ENCODE measurements at places on chromosomes 3 and 15.

DNA sequence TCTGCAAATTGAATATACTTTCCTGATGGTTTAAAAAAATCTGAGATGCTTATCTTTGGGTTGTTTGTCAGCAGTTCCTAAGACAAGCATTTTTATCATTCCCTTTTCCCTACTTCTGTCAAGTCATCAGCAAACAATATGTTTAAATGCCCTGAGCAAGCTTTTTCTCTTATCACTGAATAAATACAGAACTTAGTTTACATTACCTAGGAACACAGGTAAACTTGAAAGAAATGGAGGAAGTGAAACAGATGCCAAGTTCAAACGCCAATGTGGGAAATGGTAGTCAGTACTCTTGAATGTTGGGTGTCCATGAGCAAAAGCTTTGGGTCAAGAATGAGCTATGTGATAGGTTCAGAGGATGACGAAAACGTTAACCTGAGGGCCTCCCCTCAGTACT is 17.2 kb upstream of the TCAIM start:
- DNase-seq: no peak

- DNase-seq: no peak
These were observed 93.8 kb upstream of the UNC13C start for GRCh38 chr15:53884441-53884840.

DNA sequence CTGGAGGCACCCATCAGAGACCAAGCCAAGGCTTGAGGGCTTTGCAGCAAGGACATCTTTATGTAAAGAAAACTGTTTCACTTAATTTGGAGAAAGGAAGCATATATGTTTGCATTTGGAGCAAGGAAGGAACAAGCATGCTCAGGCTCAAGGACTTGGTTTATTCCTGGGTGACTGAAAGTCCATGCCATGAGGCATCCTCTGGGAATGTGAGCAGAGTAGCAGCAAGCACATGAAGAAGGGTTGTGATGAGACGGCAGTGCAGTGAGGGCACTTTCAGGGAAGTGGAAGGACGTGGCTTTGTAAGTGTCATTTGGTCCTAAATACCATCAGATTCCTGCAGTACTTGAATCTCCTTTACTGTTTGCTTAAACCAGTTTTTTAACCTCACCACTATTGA is 26.8 kb downstream of the POLG start:
- DNase-seq: no peak

DNA sequence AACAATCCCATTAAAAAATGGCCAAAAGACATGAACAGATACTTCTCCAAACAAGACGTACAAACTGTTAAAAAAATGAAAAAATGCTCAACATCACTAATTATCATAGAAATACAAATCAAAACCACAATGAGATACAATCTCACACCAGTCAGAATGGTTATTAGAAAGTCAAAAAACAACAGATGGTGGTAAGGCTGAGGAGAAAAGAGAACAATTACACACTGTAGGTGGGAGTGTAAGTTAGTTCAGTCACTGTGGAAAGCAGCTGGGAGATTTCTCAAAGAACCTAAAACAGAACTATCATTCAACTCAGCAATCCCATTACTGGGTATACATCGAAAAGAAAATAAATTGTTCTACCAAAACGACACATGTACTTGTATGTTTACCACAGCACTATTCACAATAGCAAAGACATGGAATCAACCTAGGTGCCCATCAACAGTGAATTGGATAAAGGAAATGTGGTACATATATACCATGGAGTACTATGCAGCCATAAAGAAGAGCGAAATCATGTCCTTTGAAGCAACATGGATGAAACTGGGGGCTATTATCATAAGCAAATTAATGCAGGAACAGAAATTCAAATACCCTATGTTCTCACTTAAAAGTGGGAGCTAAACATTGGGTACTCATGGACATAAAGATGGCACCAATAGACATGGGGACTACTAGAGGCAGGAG is 51.5 kb downstream of the MYO1E start:
- no peak for DNase-seq

DNA sequence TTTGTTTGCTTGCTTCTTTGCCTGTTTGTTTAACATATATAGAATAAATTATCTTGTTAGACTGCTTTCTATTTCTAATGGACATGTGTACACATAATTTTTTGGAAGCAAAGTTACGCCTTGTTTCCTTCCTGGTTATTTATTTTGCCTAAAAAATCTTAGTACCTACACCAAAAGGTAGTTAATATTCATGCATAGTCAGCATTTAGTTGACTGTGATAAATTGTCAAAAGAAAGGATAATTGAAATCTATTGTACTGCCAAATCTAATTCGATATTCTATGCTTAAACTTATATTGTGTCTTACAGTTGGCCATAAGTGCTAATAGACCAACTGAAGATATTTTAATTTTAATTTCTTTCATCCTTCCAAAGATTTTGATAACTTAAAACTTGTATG is 233.9 kb upstream of the ARL6 start:
- DNase-seq: no peak

DNA sequence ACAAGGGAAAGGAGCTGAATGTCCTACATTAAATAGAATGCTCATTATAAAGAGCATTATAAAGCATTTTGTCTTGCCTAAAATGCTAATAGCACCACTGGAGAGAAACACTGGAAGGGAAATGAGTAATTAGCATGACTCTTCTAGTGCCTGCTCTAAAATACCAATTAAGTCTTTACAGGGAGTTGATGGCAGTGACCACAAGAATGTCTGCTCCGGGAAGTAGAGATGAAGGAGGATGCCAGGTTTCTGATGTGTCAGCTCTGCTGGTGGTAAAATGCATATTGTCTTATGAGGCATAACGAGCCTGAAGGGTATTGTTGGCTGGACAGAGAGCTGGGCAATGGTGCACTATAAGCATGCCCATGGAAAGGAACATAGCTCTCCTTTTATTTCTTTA is 49.5 kb downstream of the MYLK start:
- no peak for DNase-seq

GRCh38 chr3:162143180-162143579 is 646.6 kb downstream of the OTOL1 start:
- no peak for DNase-seq

GRCh38 chr3:144351011-144351410 is 379.4 kb downstream of the DIPK2A start:
- DNase-seq: no peak

DNA sequence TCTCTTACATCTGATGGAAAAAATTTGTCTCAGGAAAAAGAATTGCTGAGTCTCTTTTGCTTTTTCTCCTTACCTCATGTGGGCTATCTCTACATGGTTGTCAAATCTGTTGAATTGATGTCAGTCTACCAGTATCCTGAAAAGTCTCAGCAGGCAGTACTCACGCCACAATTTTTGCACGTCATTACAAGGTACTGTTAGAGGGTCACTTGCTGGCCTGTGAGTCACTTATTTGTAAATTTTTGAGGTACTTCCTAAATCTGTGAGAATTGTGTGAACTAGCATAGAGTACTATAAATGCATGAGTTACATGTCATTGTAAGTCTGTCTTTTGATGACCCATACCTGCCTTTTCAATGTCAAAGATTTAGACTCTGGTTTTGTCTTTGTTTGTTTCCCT is 15.9 kb downstream of the HPS3 start:
- no peak for DNase-seq

DNA sequence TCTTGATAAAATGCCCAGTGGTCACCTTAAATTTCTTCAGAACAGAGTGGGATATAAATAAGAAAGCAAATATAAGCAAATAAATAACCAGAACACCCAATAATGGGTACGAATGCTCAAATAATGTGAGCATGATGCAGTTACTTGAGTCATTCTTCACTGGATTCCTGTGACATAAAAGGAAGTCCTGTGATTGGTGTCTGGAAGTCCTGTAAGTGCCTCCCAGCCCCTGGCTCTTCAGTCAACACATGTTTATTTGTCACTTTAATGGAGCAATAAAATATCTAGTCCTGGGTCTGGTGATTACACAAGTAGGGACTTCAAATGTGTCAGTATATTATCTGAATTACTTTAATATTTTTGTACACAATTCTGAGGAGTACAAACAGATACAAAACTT is 30.4 kb downstream of the TMEM212 start:
- DNase-seq: no peak

GRCh38 chr15:68833700-68834331 is 13.1 kb upstream of the ANP32A start:
- DNase-seq: no peak

DNA sequence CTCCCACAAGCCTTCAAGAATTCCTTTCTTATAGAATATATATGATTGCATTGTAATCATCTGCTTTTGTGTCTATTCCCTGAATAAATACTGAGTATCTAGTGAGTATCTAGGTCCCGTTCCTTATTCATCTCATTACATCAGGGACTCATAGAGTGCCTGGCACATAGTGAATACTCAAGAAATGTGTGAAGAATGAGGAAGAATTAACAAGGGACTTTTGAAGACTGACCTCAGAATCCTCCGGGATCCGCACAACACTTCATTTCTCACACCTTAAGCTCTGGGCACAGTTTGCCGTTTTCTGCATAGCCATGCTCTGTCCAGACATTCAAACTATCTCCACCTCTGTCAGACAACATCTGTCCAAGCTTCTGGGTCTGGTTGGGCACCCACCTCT is 108.8 kb downstream of the STAC start:
- DNase-seq: no peak

DNA sequence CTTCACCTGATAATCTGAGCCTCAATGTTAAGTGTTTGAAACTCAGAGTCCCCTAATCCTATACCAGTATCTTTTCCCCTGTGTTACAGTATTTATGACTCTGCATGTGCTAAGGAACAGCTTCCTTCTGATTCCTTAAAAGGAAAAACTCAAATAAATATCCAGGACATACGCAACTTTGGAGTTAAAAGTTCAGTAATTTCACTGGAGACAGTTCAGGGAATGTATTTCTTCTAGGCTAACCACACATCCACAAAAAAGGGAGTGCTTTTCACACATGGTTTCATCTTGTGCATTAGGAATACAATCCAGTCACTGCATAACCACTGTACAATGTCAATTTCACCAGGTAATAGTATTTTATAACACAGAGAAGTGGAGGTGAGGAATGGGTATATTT is 31.0 kb downstream of the PGBD4 start:
- no peak for DNase-seq

GRCh38 chr3:155676252-155676981 is 68.5 kb downstream of the PLCH1 start:
- no peak for DNase-seq

- no peak for DNase-seq
These were observed 11.6 kb upstream of the PIK3CB start for GRCh38 chr3:138846262-138846791.

DNA sequence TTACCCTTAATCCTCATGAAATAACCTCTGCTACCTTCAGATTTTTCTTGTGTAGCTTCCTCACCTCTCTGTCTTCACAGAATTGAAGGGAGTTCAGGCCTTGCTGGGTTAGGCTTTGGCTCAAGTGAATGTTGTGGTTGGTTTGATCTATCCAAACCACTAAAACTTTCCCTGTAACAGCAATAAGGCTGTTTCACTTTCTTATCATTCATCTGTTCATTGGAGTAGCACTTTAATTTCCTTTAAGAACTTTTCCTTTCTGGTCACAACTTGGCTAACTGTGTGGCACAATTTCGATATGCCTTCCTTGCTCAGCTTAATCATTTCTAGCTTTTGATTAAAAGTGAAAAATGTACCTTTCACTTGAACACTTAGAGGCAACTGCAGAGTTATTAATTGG is 129.8 kb downstream of the NR1I2 start:
- no peak for DNase-seq

GRCh38 chr3:137471130-137471529 is 293.0 kb upstream of the SOX14 start:
- no peak for DNase-seq

GRCh38 chr15:38476120-38476519 is 22.2 kb downstream of the FAM98B start:
- no peak for DNase-seq

DNA sequence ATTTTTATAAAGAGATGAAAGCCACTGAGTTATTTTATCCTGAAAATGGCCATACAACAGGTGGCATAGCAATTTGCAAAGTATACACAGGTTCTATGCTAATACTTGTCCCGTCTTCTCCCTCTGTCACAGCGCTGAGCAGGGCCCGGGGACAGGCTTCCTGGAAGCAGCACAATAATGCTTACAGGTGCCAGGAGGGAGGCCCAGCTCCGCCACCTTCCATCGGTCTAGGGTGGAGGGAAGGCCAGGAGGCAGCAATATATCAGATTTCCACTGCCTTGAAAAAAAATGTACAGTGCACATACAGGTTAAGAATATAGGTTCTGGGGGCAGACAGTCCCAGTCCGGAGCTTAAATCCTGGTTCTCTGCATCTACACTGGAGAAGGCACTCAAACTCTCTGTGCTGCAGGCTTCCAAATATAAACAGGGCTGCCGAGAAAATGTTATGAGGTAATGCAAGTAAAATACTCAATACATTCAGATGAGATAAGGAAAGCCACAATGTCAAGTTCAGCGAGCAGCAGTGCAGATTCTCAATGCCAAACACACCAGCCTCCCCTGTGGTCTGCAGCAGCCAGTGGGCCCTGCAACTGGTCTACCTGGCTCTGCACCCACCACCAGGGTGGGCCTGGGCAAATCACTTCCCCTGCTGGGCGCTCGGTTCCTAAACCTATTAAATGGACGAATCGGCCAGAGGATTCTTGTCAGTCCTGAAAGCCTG is 189.6 kb downstream of the XXYLT1 start:
- no peak for DNase-seq

GRCh38 chr3:128794770-128795649 is 69.0 kb downstream of the RAB7A start:
- DNase-seq: no peak

DNA sequence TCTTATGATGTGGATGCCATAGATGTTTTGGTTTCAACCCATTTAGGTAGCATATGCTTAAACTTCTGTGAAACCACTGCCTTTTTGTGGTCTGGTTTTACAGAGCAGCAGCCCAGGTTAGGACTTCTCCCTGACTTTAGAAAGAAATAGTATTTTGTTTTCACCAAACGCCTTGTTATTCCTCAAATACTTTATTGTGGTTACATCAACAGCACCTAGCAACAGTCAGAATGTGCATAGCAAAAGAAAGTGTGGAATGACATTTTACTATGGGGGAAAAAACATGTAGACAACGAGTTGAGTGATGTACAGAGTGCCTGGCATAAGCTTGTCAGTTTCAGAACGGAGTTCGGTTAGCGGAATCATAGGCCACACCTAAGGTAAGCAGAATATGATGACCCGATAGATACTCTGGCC is 159.2 kb downstream of the TPRG1 start:
- no peak for DNase-seq

Data from stimulated activated CD8-positive, alpha-beta memory T cell treated with anti-CD3 and anti-CD28 coated beads, Interleukin-7, amount 100 ng/mL, for 48 hours (primary cell).